ENCODE measurements at places on chromosomes 5 and 9. TPM values are rescaled to one million over a fixed set of nuclear protein-coding genes. Genes with fewer than 3 reads are reported as not detected.
A peak's percentile ranks its signal among the peaks of the same experiment; 100 is the strongest.

- H3K27ac ChIP-seq = no peak overlapping the region
- H3K27me3 ChIP-seq = no peaks in the 10 kb centered on the region
- no peak overlapping the region for H3K4me3 ChIP-seq
- DNase-seq = no peak
- H3K36me3 ChIP-seq = peaks cover 3% of the 10 kb centered on the region
Measured at GRCh38 chr5:171863935-171864334, 78.3 kb downstream of the SMIM23 start.

The GZMA gene
- total RNA-seq = not detected

- no peak overlapping the region for H3K4me3 ChIP-seq
- no peak for DNase-seq
- no peaks in the 10 kb centered on the region for H3K4me1 ChIP-seq
- H3K27me3 ChIP-seq = no peaks in the 10 kb centered on the region
- H3K36me3 ChIP-seq = no peaks in the 10 kb centered on the region
Measured at GRCh38 chr5:71748360-71748759, 29.3 kb downstream of the CARTPT start.

The MPDZ gene
- total RNA-seq = 0.23 TPM

The SPATA31C1 gene
- not detected for total RNA-seq

DNA sequence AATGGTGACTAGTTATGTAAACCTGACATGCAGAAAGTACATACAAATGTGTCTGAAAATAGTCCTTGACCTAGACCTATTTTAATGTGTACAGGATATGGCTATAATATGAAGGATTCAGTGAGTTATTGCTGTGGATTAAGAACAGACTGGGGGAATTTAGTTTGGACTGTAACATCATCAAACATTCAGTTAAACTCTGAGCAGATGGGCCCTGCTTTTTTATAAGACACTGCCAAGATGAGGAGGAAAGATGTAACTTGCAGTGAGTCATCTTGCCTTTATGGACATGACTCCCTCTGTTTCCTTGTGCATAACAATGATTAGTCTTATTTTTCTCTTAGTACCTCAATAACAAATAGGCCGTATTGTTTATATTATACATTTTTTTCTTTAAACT is 12.2 kb downstream of the PPP3R2 start:
- no peak for DNase-seq
- H3K4me1 ChIP-seq = no peaks in the 10 kb centered on the region
- H3K27ac ChIP-seq = no peak overlapping the region
- no peak overlapping the region for H3K4me3 ChIP-seq
- H3K27me3 ChIP-seq = no peaks in the 10 kb centered on the region
- no peaks in the 10 kb centered on the region for H3K36me3 ChIP-seq

DNA sequence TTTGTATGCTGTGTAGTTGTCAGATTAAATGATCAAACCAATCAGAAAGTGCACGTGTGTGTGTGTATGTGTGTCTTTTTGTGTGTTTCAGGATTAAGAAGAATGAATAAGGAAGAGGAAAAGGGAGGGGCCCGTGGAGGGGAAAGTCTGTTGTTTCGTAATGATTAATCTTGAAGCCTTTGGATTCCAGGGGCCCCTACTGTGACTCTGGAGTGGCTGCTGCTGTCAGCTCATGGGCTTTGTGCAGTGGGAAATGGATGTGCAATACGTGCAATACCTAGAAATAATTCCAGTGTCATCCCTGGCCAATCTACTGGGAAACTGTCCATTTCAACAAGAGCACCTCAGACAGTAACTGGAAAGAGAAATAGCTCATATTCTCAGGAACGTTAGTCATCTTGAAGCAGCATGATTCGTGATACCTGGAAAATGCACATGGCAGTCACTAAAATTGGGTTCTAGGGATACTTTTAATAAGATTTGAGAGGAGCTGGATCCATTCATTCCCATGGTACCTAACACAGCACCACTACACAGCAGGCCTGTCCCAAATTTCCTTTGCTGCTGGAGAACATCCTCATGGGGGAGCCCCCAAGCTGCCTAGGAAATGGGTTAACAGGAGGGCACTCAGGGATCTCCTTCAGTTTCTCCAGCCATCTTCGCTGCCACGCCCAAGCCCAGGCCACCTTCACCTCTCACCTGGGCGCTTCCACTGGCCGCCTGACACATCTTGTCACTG is 186.3 kb downstream of the NR3C1 start:
- H3K27me3 ChIP-seq = no peaks in the 10 kb centered on the region
- peaks cover 27% of the 10 kb centered on the region for H3K4me1 ChIP-seq
- peak; percentile 53 for DNase-seq
- peaks cover 1% of the 10 kb centered on the region for H3K36me3 ChIP-seq
- peak overlapping the region; percentile 14 for H3K27ac ChIP-seq

- H3K4me3 ChIP-seq = no peak overlapping the region
- no peak overlapping the region for H3K27ac ChIP-seq
- H3K36me3 ChIP-seq = no peaks in the 10 kb centered on the region
- DNase-seq = no peak
Measured at GRCh38 chr5:83321483-83322055, 150.0 kb upstream of the VCAN start.

The UGT3A1 gene
- not detected for total RNA-seq

The GADD45G gene
- 5.4 TPM for total RNA-seq

DNA sequence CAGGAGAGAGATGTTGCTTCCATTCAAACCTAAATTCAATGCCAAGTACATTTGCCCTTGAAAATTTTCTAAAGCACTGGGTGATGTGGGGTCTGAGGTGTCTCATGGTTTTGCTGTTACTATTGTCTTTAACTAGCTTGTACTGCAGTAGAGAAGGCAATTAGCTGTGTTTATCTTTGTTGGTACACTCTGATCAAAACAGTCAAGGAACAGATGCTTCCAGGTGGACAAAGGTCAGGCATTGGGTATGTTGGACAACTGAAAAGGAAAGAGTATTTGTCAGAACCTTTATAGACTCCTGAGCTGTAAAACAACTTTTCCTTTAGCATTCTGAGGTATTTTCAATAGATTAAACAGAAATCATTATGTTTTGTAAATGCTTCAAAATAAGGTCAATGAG is 2228.7 kb upstream of the WWC1 start:
- no peak overlapping the region for H3K4me3 ChIP-seq
- DNase-seq = no peak
- H3K27me3 ChIP-seq = no peaks in the 10 kb centered on the region
- H3K4me1 ChIP-seq = no peaks in the 10 kb centered on the region
- no peak overlapping the region for H3K27ac ChIP-seq

GRCh38 chr5:38554861-38555260 is 1.6 kb downstream of the LIFR start:
- H3K27ac ChIP-seq = no peak overlapping the region
- H3K4me3 ChIP-seq = no peak overlapping the region
- no peaks in the 10 kb centered on the region for H3K36me3 ChIP-seq
- no peak for DNase-seq
- peaks cover 23% of the 10 kb centered on the region for H3K4me1 ChIP-seq

The MARCOL gene
- total RNA-seq = not detected

GRCh38 chr9:94909965-94910730 is 183.6 kb downstream of the AOPEP start:
- no peak overlapping the region for H3K4me3 ChIP-seq
- no peak overlapping the region for H3K27ac ChIP-seq
- H3K36me3 ChIP-seq = no peaks in the 10 kb centered on the region

DNA sequence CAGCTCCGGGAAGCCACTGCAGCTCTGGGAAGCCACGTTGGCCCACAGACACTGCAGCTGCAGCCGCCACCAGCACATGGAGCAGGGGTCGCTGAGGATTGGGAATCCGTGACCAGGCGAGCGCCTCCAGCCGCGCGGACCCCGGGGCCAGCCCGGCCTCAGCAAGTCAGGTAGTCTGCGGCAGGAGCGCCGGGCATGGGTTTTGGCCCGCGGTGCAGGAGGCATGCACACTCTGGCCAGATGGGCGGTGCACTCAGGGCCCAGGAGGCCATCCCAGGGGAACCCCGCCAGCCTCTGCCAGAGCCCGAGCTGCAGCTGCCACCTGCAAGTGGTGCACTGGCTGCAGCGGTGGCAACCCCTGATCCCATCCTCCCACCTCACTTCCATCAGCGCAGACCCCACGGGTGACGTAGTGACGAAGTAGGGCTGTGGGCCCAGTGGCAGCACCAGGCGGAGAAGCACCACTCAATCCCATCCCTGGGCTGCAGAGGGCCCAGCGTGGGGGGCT is 368.3 kb upstream of the SPATA31A5 start:
- no peak overlapping the region for H3K27ac ChIP-seq
- H3K27me3 ChIP-seq = no peaks in the 10 kb centered on the region
- DNase-seq = no peak
- H3K36me3 ChIP-seq = no peaks in the 10 kb centered on the region
- H3K4me3 ChIP-seq = no peak overlapping the region

DNA sequence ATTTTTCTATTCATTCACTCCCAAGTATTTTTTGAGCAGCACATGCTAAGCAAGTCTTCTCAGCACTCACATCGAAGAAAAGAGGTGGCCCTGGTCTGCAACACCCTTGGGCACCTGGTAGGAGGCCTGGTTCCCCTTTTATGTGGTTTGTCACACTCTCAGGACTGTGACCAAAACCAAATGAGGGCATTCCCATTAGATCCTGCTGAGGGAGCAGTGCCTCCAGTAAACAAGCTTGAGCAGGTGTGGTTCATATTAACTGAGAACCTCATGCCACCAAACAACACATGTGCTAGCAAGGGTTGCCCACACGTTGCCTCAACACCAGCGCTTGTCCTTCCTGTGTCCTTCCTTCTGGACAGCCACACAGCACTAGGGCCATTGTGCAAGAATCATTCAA is 26.9 kb upstream of the SYK start:
- H3K4me1 ChIP-seq = no peaks in the 10 kb centered on the region
- no peaks in the 10 kb centered on the region for H3K27me3 ChIP-seq
- H3K4me3 ChIP-seq = no peak overlapping the region
- no peaks in the 10 kb centered on the region for H3K36me3 ChIP-seq

The PHYHD1 gene
- total RNA-seq = 0.59 TPM

Measured in Caco-2 (cell line).